ENCODE measurements at places on chromosomes 6 and 20. TPM values are rescaled to one million over a fixed set of nuclear protein-coding genes. Genes with fewer than 3 reads are reported as not detected.

Gene LGSN
- not detected for total RNA-seq

Gene SAMD3
- total RNA-seq, result not detected

Gene CTCFL
- under 0.01 TPM for total RNA-seq

Gene PRDM1
- total RNA-seq, result 0.79 TPM

Gene KHDC1L
- total RNA-seq, result not detected
